IMR-90 (cell line): ENCODE measurements at places on chromosomes 1 and 21. TPM values are rescaled to one million over a fixed set of nuclear protein-coding genes. Genes with fewer than 3 reads are reported as not detected.

DNA sequence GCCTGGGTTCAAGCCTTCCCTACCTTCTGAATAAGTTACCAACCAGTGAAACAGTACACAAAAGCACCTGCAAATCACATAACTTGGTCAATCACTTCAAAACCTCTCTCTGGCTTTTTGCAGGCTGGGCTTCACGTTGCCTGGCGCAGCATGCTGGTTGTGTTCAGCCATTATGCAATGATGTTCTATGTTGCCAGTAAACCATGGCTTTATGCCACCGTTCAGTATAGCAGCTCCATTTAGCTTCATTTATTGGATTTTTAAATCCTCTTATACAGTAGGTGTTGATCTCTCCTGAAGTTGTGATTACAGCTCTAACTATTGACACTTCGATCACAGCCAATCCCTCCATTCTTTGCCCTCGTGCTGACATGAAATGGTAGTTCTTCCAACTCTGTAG, 233.6 kb upstream of the PTBP2 start:
- no peak for DNase-seq

DNA sequence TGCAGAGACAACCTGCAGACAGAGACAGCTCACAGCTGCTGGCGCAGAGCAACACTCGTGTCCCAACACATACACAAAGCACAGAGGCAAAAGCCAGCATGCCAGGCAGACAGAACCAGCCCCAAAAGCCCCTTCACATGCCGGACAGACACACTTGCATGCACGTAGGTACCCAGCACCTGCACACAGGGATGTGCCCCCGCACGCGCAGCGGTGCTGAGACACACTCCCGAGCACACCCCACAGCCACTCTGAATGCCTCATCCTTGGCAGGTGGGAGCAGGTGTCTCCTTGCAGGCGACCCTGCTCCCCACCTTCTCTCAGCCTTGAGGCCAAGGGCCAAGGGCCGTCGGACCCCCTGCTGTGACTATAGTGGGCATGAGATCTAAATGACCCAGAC, 41.2 kb upstream of the ZC3H12A start:
- no peak for DNase-seq

GRCh38 chr1:113219377-113219776, 146.4 kb downstream of the LRIG2 start:
- no peak for DNase-seq

DNA sequence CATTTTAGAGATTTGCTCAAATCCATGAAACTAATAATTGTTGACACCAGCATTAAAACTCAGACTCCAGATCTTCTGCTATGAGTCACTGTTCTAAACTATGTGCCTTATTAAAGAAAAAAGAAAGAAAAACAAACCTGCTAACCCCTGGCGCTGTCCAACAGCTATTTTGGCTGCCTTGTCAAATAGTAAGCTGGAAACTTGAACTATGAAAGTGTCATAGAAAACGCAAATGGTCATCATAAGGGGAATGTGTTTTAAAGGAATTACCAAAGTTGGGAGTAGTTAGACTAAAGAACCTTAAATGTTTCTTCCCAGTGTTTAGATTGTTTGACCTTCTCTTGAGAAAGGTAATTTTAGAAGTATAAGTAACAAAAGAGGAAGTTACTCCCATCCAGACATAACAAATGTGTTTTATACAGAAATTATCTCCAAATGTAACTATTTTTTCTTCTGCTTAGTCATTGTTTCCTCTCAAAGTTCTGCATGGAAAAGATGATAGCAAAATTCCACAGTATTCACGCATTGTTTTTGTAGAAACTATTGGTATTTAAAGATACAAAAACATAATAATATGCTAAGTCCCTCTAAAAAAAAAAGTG, 272.4 kb downstream of the TPR start:
- peak; percentile 89 for DNase-seq

DNA sequence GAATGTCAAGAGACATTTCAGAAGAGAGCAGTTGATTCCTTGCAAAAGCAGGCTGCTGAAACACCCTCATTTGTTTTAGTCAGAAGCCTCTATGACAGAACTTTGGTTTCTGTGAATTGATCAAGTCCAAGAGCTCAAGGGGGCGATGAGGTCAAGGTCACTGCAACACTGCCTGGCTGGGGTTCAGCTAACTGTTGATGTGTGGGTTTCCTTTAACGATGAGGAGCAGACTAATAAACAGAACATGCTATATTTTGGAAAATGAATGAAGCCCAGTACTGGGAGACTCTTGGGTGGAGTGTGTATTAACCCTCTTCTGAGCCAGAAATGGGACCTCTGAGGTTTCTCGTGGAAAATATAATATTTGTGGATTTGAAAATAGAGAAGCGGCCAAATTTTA, 109.3 kb downstream of the ZC3H11B start:
- no peak for DNase-seq

- no peak for DNase-seq
Observed at GRCh38 chr1:212315907-212316306, 30.7 kb downstream of the PPP2R5A start.

The DCST2 gene
- not detected in 2 replicates for total RNA-seq

The TMEM200B gene
- total RNA-seq: 4.2 and 4.8 TPM in 2 replicates

DNA sequence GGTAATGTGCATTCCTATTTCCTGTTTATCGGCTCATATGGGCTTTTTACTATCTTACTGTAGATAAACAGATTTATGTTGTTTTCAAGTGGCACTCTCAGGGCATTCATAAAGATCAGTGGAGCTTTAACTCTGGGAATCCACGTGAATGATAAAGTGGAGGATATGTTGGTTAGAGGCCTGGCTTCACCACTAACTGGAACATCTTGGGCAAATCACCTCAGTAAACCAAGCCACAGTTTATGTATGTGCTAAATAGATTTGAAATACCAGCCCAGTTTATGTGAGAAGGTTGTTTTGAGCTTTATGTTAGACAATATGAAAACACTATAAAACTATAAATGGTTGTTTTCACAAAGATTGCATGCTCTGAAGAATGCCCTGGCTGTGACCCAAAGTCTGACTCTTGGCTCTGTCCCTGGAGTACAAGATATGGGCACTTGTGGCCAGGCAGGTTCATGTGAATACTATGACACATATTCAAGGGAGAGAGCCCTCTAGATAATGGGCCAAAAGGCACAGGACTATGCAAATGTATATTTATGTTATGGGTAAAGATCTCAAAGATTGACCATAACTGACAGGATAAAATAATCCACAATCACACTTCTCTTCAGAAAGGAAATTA, 36.7 kb downstream of the FAM163A start:
- DNase-seq: no peak

DNA sequence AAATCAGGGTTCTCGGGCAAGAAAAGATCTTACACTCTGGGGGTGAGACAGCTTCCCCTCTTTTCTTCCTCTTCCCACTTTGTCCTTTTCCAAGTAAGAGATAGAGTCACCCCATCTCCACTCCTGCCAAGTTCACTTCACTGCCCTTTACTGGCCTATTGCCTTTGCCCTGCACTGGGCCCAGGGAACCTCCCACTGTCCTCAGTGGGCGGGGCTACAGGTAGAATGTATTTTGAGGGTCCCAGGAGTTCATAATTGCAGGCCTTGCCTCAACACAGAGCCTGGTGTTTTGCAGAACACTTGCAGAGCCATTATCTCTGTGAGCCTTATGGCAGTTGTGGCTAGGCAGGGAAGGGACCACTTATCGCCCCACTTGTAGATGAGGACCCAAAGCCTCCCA, 3.3 kb downstream of the AMPD2 start:
- DNase-seq: no peak

The NHLH1 gene
- total RNA-seq: not detected in 2 replicates

The CNST gene
- 25.5 and 32.8 TPM in 2 replicates for total RNA-seq

The CYP4A11 gene
- not detected in 2 replicates for total RNA-seq

- DNase-seq: peak; percentile 86
Observed at GRCh38 chr1:150152772-150153456, 3.2 kb downstream of the PLEKHO1 start.

The F3 gene
- total RNA-seq: 75.6 and 102 TPM in 2 replicates

The AGMAT gene
- 0.18 and 0.28 TPM in 2 replicates for total RNA-seq

GRCh38 chr1:187384504-187384903, 555.8 kb downstream of the PLA2G4A start:
- DNase-seq: no peak

- DNase-seq: peak; percentile 58
Observed at GRCh38 chr1:8348777-8349472, 31.0 kb downstream of the SLC45A1 start.

DNA sequence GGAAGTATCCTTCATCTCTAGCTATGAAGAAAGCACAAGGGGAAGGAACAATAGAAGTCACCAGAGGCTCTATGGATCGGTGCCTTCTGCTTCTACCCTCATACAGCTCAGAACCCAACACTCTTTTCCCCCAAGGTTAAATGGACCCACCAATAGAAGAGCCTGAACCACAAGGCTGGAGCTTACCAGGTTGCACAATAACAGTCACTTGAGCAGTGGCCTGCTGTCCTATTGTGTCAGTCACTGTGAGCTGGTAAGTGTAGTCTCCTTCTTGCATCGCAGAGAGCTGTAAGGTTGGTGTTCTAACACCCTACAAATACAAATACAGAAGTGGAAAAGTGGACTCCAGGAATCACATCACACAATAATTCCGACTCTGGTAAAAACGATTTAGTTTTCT, 103.0 kb downstream of the KIAA0319L start:
- DNase-seq: no peak

The ERG gene
- total RNA-seq: not detected in 2 replicates

The RAB29 gene
- 5.8 and 7.3 TPM in 2 replicates for total RNA-seq

The PMF1 gene
- total RNA-seq: 54.8 and 62.5 TPM in 2 replicates

DNA sequence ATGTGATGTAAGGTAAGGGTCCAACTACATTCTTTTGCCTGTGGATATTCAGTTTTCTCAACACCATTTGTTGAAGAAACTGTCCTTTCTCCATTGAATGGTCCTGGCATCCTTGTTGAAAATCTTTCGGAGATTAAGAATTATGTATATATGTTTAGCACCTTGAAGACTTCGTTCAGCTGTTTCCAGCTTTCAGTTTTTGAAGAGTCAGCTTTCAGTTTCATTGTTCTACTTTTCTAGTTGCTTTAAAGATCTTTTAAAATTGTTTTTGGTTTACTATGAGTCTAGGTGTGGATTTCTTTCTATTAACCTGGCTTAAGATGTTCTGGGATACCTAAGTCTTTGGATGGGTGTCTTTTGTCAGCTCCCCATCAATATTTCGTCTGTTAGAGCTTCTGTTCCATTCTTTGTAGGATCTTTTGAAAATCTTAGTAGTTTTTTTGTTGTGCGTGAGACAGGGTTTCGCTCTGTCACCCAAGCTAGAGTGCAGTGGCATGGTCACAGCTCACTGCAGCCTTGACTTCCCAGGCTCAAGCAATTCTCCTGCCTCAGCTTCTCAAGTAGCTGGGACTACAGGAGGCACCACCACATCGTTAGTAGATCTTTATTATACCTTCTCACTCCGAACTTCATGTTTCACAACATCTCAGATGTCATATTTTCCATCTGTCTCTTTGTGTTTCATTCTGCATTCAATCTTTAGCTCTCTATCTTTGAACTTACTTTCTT, 353.5 kb upstream of the B3GALT2 start:
- DNase-seq: no peak

The S100A7 gene
- not detected in 2 replicates for total RNA-seq

DNA sequence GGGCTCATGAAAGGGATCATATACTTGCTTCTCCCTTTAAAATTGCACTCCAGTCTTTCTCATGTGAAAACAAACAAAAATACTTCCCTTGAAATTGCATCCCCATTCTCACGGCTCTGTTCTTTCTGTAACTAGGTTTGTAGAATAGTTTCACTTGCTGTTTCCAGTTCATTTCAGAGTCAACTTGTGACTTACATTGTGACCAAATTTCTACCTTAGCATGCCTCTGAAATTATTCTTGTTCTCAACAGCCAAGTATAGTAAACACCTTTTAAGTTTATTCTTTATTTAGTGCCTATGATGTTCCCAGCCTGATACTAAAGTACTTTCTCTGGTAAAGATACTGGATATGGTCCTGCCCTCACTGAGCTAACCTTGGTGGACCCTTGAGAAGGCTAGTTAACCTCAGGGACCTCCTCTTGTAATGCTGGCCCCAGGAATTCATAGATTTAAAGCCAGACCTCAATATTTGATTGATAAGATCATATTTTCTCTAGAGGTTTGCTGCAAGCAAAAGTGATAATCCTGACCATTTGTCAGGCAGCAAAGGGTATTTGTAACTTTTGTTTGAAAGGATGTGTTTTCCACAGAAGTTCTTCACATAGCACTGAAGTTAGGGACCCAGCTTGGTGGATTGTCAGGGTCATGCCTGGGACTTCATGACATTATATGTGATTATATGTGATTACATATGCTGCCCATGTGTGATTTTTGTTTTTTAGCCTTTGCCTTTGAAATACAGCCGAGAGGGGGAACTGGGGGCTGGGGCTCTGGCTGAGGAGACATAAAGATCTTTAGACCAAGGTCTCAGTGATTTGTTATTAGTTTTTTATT, 29.6 kb downstream of the VANGL2 start:
- no peak for DNase-seq

DNA sequence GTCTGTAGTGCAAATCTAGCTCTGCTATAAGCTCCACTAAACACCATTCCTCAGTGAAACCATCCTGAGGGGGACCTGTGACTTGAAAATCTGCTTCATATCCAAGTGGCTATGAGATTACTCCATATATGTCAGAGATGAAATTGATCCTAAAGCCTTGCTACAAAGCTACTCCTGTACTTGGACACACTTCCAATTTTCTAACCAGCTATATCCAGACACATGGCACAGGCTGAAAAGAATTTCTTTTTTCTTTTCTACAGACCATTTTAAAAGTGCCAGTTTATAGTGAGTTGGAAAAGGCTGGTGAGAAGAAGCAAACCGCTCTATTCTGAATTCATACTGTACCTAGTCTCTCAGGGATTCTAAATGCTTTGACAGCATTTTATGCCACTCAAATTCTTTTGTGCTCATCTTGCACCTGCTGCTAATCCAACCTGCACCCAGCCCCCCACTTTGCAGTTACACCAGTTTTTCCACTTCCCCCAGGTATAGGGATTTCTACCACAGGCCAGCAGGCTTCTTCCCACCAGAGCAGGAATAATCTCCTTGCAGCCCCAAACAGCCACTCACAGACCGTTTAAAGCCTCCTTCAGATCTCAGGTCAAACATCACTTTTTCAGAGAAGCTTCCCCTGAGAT, 112.5 kb downstream of the RERE start:
- no peak for DNase-seq

- DNase-seq: peak; percentile 55
Observed at GRCh38 chr1:26500488-26501175, 28.4 kb downstream of the HMGN2 start.

The LIN28A gene
- total RNA-seq: not detected in 2 replicates

GRCh38 chr1:94122201-94122970, 1.4 kb upstream of the ABCA4 start:
- peak; percentile 89 for DNase-seq

DNA sequence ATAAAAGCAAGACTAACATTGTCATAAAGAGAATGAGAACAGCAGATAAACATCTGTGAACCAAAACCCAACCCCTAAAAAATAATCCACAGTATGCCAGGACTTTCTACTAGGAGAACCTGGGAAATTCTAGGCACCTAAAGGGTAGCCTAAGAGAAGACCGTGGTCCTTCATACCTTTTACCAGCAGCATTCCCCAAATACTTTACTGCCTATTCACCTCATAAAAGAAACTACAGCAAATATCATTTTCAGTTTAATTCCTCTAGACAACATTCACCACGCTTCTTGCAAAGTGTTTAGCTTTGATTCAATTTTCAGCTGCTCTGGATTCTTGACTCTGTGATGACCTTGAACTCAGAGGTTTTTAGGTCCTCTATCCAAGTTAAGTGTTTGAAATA, 1180.7 kb upstream of the B3GALT2 start:
- DNase-seq: no peak
